Stimulated activated CD4-positive, alpha-beta T cell treated with anti-CD3 and anti-CD28 coated beads, Interleukin-12 subunit alpha, Interleukin-12 subunit beta, amount 100 ng/mL, for 24 hours (primary cell): ENCODE measurements at places on chromosomes 16 and 17.

DNA sequence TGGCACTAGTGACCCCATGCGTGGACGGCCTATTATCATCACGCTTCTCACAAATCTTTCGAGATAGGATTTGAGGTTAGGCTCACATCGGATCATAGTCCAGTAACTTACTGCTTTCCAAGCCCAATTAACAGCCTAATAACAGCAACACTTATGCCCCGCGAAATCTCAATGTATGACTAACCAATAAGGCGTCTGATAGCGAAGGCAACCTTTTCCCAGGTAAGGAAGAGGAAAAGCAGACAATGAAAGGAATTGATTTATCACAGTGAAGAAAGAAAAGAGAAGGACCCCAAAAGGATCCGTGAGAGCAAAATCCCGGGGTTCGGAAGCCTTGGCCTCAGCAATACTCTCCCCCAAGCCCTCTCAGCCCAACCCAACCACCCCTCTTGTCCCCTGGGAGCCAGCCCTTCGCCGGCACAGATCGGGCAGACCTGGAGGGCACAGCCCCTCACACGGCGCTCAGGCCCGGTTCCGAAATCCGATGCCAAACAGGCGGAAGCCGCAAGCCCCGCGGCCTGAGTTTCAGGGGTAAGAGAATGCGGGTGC lies 534 bp downstream of the GPATCH8 start:
- DNase-seq, result no peak

DNA sequence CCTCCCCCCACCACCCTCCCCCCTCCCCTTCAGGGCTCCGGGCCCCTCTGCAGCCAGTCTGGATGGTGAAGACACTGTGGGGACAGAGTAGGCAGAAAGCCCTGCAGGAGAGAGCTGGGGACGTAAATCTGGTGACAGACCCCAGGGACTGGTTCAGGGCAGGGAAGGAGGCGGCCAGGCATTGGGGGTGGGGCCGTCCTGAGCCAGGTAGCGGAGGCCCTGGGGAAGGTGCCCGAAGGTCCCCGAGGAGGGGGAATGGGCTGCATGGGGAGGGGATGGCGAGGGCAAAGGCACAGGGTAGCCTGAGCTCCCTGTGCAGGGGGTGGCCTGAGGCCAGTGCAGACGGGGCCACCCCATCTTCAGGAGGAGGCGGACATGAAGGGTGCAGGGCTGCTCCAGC lies 26.3 kb upstream of the CACNA1H start:
- no peak for DNase-seq

GRCh38 chr16:21233521-21234150 lies at the start of gene ANKS4B:
ANKS4B (plus strand) TSS chr16:21233699; CDS start chr16:21233738, 39 bp downstream.
- DNase-seq, result no peak

DNA sequence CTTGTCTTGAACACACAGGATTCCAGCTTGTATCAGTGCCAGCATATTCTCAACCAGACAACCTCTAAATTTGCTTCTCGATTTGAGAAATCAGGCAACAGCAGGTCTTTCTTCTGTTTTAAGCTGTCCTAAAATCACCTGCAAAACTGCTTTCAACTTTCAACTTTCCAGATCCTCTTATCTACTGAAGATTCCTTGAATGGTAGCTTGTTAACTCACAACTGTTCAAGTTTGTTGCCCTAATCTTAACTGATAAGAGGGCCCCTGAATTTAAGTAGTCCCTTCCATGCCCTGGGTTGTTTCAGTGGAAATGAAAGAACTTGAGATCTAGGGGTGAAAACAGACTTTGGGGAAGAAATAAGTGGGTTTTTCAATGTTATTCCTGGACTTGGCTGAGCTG lies 57.2 kb downstream of the CHD9 start:
- DNase-seq, result no peak

GRCh38 chr17:39484178-39484577 lies 22.9 kb downstream of the CDK12 start:
- no peak for DNase-seq

GRCh38 chr17:48179071-48179945 lies 71.7 kb downstream of the SNX11 start:
- no peak for DNase-seq

DNA sequence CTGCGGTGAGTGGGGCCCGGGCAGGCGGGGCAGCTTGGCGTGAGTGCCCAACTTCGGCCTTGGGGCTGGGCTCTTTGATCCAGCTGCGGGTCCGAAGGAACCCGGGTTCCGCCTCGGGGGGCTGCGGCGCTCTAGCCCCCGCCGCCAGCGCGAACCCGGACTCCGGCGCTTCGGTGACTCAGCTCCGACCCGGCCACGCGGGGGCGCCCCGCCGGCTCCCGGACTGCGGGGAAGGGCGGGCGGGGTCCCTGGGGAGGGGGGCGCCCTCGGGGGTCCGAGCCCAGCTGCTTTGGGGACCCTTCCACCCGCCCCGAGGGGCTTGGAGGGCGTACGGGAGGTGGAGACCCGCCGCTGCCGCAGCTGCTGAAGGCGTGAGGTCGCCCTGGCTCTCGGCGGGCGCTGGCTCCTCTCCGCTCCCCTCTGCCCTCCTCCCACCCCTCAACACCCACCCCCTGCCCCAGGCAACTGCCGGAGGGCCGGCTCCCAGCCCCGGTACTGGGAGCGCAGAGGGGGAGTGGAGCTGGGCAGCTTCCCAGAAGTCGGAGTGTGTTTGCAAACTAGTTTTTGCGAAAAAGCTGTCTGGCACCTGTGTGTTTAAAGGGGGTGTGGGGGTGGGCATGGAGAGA lies 516 bp downstream of the CPNE2 start:
- DNase-seq, result peak; percentile 20

DNA sequence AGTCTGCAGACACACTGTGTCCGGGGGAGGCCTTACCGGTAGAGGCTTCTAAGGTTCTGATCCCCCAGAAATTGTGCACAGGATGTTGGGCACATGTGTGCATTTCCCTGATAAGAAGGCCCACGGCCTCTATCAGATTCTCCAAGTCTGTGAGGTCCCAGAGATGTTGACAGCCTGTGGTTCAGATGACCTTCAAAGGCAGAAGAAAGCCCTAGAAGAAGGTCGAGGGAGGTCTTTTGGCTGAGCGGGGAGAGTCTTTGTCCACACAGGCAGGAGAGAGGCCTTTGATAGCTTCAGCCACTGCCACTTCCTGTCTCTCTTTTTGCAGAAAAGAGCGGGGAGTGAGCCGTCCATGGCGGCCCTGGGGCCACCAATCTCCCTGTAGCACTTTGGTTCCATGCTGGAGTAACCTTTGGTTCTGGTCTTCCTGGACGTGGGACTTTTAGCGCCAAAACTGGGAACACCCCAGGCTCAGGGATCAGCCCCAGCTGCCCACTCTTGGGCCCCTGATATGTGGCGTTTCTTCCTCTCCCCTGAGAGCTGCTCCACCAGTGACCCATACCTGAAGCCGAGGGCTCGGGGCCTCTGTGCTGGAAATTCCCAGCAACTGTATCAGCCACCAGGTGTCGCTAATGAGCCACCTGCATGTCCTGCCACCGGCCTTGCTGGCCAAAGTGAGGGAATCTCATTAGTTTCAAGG lies 28.1 kb upstream of the LGALS9 start:
- DNase-seq, result peak; percentile 66

- no peak for DNase-seq
These were observed 8.0 kb downstream of the CETP start for GRCh38 chr16:56969769-56970168.

GRCh38 chr16:1059310-1059709 lies 13.2 kb upstream of the SSTR5 start:
- no peak for DNase-seq

DNA sequence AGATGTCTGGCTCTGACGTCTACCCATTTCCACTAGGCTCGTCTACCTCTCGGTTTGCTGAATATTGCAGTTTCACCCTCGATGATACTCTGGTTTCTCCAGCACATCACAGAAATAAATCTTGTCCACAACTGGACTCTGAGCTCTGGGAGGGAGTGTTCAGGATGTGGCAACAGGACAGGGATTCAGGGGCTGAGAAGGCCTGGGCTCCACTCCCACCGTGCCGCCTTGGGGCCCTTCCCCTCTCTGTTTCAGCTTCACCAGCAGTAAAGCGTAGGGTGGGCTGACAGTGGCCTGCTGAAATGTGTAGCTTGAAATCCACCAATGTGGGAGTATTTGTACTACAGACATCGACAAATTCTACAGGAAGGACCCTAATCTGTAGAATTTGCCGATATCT lies 20.0 kb downstream of the TEKT1 start:
- DNase-seq, result no peak

GRCh38 chr17:79628861-79629547 lies 18.2 kb upstream of the RBFOX3 start:
- no peak for DNase-seq

- DNase-seq, result no peak
These were observed 66.0 kb downstream of the SMPD3 start for GRCh38 chr16:68382296-68382718.

DNA sequence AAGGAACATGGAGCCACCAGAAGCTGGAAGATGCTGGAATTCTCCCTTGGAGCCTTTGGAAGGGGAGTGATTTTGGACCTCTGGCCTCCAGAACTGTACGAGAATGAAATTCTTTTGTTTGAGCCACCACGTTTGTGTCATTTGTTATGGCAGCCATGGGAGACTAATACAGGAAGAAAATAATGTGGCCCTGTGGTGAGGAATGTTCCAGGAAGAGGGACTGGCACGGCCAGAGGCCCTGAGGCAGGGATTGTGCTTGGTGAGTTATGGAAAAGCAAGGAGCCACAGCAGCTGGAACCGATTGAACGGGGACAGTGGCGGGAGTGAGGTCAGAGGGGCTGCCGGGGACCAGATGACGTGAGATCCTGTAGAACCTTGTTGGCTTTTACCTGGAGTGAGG lies 51.4 kb downstream of the CFAP20 start:
- no peak for DNase-seq

DNA sequence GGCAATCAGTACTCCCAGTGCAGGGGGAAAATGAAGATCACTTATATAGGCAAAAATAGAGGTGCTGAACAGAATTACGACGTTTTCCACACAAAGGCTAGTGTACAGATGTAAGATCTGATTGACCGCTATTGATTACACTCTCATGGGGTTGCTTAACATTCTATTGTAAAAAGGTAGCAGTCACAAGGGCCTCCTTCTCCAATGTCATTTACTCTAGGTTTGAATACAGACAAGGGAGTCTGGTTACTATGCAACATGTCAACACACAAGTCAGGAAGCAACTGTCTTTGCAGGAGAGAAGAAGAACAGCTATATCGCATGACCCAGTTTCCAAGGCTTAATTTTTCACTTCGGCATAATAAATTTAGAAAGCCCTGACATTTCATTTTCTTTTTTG lies 7.9 kb downstream of the KRT37 start:
- no peak for DNase-seq

DNA sequence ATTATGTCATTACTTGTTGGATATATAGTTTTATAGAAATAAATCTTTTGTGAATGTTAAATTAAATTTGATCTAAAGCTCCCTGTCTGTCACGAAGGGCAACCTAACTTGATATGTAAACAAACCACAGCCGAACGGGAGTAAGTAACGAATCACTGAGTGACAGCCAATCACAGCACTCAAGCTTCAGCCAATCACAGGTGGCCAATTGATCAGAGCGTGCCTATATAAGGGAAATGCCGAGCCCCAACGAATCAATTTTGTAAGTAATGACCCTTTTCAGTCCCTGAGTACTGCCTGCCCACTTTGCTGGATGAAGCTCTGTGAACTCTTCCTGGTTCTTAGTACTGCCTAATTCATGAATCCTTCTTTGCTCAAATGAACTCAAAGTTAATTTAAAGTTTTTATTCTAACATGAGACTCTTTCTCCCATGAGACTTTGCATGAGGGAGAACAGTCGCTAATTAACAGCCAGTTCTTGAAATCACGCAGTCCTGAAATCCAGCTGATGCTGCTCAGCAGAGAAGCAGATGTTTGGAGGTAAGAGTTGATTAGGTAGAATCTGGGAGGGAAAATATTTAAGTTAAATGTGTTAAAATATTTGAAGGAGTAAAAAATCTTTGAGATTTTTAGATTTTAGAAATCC lies 302.2 kb downstream of the CNTNAP4 start:
- DNase-seq, result no peak

GRCh38 chr16:66913711-66914110 lies 5.0 kb downstream of the CDH16 start:
- no peak for DNase-seq

DNA sequence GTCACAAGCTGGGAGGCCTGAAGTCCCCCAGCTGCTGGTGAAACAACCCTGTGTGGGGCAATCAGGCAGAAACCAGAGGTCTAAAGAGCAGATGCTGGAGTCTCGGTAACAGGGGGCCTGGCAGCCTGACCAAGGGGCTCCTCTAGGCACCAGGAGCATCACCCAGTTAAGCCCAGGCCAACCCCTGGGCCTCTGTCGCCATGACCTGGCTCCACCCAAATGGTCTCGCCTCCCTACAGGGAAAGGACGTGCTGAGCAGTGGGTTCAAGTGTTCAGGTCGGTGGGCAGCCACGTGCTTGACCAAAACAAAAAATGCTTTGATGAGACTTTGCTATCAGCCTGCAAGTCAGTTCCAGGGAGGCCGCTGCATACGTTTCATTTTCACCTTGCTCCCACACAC lies 240.3 kb downstream of the ZNF423 start:
- no peak for DNase-seq

GRCh38 chr16:23384878-23385277 lies 68.1 kb downstream of the COG7 start:
- DNase-seq, result no peak

- DNase-seq, result no peak
These were observed 1.4 kb downstream of the PRSS8 start for GRCh38 chr16:31134091-31134571.

GRCh38 chr17:8894673-8895578 lies 27.5 kb upstream of the PIK3R6 start:
- DNase-seq, result no peak

DNA sequence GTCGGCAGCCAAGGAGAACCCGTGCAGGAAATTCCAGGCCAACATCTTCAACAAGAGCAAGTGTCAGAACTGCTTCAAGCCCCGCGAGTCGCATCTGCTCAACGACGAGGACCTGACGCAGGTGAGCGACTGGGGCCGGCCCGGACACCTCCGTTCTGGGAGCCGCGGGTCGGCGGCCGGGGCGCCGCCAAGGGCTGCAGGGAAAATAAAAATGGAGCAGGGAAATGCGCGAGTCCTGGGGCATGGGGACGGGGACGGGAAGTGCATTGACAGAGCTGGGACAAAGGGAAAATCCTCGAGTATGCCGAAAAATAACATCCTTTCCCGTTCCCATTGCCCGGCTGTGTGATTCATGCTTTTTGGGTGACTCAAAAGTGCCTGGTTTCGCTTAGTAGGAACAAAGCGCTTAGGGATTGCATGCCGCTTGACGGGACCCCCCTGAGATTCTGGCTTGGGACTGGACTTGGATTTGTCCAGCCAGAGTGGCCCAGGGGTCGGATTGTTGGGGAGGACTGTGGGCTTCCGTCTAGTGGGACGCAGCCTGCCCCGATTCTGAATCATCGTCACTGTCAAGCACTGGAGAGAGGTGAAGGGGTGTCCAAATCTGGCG lies 699 bp downstream of the MPRIP start:
- DNase-seq, result peak; percentile 19

GRCh38 chr17:47852113-47852949 lies 1.4 kb upstream of the SP6 start:
- DNase-seq, result no peak

DNA sequence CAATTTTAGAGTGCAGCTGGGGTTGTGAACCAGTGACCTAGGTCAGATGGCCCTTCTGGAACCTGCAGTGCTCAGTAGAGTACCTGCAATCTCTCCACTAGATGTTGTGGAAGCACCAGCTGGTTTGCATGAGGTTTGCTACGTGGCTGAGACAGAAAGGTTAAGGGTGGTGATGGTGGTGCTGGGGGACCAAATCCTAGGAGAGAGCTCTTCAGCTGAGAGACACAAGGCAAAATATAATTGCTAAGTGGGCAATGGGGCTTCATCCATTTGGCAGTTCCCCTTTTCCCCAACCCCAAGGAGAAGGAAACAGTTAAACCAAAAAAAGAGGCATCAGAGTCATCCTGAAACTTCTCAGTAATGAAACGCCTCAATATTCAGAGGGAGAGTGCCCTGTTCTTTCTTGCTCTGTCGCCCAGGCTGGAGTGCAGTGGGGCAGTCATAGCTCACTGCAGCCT lies 13.9 kb downstream of the ITPRIPL2 start:
- no peak for DNase-seq
